ENCODE measurements at places on chromosomes 2 and 18.

DNA sequence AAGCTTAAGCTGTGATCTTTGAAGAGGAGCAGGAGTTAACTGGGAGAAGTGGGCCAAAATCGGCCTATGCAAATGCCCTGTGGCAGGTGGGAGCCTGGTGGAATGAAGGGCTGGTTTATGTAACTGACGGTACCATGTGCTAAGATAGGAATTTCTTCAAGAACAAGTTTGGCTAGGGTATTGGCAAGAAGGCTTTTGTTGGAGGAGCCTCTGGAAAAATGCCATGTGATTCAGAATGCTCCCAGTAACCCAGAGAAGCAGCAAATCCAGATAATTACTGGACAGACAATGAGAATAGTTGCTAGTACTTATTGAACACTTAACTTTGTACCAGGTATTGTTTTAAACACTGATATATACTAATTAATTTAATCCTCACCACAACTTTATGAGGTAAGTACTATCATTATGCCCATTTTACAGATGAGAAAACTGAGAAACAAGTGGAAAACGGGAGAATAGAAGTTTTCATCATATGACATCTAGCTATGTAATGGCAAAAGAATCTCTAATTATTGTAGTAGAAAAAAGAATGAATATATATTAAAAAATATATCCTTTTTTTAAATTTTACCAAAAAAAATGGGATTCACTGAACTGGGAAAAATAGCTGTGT, 9.1 kb upstream of the FAM124B start:
- no peak for DNase-seq

DNA sequence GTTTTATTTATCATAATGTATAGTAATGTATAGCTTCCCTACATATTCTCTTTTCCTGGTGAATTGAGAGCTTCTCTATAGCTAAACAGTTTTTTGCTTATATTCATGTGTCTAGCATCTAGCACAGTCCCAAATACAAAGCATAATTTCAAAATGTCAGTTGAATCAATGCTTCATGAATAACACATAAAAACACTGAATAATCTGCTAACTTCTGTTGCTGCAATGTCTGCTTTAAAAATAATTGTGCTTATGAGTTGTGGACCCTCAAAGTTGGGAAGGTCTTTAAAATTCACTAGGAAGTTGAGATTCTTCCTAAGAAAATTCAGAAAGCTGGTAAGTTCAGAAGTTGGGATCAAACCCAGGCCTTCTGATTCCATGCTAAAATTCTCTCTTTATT, 600.9 kb upstream of the FAM98A start:
- DNase-seq, result no peak

GRCh38 chr18:70489986-70490933, 201.4 kb downstream of the SOCS6 start:
- DNase-seq, result peak; percentile 73

DNA sequence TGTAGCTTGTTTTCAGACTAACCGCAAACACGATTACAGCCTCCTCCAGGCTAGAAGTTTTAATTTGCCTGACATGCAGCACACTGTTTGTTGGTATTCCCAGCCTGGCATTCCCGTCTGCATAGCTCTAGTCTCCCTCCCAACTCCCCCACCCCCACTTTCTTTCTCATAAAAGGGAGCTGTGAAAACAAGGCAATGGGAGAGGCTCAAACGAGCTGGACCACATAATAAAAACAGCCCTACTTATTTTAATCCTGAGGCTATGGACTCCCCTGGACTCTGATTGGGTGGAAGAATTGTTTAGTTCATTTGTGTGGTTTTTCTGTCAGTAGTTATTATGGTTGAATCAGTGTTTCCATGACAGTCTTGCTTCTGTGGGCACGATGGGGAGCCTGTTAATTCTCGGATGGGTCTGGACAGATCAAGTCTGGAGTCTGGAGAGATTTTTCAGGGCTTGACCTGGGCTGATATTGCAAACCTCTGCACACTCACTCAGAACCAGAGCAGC, 1.2 kb downstream of the STON1 start:
- peak; percentile 15 for DNase-seq

- no peak for DNase-seq
Observed at GRCh38 chr2:99485824-99486223, 4.0 kb downstream of the REV1 start.

DNA sequence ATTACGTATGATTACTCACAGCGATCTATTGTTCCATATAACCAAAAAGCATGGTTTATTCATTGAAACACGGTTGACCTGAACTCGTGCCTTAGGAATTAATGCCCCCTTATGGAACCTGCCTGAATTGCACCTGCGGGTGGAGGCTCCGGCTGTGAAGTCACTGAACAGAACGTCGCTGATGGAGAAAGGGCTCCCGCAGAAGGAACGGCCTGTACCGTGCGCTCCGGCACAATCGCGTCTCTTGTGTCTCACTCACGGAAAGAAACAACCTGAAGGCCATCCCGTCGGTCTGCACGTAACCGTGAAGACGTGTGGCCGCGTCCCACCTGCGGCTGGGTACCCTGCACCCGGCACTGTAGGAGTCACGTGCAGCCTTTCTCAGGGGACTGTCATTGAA, 133.1 kb downstream of the NFATC1 start:
- DNase-seq, result peak; percentile 82

GRCh38 chr18:2303517-2304238, 267.6 kb downstream of the METTL4 start:
- no peak for DNase-seq

- no peak for DNase-seq
Observed at GRCh38 chr2:71778936-71779773, 325.8 kb downstream of the DYSF start.

DNA sequence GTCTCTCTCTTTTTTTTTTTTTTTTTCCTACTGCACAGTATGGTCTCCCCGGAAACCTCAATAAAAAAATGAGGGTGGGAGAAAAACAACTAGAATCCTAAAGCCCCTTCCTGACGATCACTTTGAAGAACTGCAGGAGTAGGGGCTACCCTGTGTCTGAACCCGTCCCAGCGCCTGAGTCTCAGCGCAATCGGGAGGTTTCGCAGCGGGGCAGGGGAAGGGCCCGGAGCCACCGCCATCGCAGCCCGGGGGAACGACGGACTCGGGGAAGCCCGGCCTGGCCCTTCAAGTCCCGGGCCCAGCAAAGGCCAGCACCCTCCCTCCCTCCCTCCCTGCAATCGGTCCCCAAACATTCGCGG, 411 bp downstream of the NARS1 start:
- DNase-seq, result no peak

DNA sequence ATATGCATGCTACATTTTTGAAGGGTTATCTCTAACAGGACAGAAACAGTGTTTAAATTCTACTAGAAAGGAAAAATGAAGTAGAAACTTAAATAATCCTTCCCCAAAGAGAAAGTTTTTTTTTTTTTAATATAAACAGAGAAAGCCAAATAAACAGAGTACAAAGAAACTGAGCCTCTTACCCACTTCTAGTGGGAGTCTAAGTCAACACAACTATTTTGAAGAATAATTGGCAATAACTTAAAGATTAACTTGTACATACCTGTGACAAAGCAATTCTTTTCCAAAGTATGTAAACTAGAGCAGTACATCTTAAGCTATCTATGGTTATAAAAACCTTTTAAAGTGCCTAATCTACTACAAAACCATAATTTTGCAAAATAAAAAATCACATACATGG, 224.7 kb downstream of the KCNH7 start:
- DNase-seq, result no peak

DNA sequence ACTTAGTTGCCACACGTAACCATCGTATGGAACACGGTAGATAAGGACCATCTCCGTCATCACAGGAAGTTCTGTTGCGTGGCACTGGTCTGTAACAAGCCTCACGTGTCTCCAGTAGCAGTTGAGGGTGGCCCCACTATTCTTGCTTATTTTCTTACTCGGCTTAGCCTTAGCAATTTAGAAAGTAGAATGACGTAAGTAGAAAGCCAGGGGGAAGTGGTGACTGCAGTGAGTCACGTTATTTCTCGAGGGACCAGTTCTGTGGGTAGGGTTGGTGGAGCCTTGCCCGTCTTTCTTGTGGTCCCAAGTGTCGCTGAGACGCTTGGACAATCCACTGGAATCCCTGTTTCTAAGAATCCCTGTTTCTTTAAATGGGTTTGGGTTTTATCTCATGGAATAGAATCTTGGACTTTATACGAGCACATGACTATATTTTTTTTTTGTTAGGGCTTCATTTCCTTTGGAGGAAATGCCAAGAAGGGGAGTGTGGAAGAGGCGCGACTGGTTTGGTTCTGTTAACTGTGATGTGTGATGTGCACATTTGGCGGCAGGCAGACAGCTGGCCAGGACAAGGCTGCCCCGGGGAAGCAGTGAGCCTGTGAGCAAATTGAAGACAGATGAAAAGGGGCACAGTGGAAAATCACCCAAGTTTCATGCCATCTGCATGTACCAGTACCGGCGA, 96.2 kb downstream of the CABLES1 start:
- DNase-seq, result no peak

GRCh38 chr2:69946351-69947324, 14.8 kb downstream of the ASPRV1 start:
- DNase-seq, result no peak

Measured in NCI-H748 treated with DMSO at 0.1 percent for 48 hours (cell line).